Erythroblast (primary cell): ENCODE measurements at places on chromosomes 5 and 9.

DNA sequence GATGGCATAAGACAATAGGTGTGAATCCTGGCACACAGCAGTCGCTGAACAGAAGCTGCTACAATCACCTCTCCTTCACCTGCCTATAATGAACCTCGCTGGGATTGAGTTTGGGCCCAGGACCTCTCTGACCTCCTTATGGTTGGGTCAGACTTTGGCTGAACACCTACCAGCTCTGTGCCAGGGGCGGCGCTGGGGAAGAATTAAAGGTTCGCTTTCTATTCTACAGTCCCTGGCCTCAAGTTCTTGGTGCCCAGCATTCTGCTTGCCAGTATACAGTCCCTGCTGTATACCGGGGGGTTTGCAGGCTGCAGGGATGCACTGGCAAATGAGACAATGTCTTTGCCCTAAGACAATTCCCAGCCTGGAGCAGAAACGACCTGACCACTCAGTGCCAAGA, 895 bp upstream of the STRBP start:
- no peak for DNase-seq

GRCh38 chr5:144549580-144549979, 378.9 kb downstream of the KCTD16 start:
- DNase-seq, result no peak

DNA sequence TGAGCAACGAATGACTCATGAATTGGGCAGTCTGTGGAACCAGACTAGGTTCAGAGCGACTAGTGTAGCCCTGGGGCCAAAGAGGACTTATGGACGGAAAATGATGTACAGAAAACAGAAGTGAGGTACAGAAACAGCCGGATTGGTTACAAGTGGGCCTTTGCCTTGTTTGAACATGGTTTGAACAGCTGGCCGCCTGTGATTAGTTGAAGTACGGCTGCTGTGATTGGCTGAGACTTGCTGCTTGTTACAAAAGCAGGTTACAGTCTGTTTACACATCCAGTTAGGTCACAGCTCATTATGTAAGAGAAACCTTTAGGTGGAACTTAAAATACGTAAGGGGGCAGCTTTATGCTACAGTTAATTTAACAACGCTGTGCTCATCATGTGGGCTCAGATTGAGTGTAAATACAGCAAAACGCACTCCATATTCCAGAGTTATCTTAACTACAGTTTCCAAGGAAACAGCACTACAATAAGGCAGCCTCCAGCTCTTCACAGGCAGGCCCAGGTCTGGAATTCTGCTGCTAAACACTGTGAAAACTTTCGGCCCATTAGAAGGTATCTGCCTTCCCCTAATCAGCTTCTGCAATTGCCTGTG, 6.5 kb downstream of the AMACR start:
- DNase-seq, result peak; percentile 10

DNA sequence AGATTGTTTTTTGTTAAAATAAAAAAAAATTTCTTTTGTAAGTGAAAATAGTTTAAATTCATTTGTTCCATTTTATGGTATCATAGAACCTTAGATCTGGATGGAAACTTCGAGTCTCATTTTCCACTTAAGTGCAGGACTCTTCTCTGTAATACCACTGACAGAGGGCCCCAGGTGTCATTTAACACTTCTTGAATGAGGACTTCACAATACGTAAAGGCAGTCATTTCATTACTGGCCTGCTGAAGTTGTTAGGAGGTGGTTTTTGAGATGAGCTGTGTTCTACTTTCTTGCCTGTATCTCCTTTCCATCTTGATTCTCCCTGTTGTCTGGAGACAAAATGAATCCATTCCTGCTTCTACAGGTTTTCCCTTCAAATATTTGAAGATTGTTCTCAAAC, 455.3 kb downstream of the DMRT2 start:
- DNase-seq, result no peak

DNA sequence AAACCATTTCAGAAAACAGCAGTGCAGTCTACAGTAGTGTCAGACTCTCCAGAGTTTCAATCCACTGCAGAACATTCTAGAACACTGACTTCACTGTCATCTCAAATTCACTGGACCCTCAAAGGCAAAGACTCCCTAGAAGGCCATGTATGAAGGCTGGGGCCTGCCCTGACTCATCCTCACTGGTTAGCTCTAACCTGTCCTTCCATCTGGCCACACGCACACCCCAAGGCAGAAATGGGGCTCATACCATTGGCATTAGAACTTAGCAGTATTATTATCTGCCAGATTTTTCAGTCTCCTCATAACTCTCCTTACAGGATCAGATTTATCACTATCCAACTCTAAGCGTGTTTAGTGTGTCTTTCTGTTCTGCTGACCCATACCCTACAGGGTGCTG, 20.4 kb downstream of the S1PR3 start:
- DNase-seq, result no peak

DNA sequence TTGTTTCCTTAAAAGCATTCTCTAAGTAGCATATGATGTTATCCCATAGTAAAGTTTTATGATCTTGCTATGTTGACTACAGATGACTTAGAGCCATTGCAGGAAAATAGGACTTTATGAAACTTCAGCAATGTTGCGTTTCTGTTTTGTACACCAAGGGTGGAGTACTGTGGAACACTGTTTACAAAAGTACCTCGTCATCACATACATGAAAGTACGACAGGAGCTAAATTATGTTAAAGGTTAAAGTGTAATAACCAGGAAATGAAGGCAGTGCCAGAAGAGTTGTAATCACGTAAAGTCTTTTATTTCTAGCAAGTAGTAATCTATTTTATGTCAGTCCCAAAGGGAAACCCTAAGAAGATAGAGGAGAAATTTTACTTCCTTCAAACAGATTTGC, 50.9 kb downstream of the C9orf85 start:
- no peak for DNase-seq

GRCh38 chr5:175896301-175897040, 25.1 kb downstream of the CPLX2 start:
- no peak for DNase-seq
